ENCODE measurements at places on chromosomes 11 and 22. TPM values are rescaled to one million over a fixed set of nuclear protein-coding genes. Genes with fewer than 3 reads are reported as not detected.
A peak's percentile ranks its signal among the peaks of the same experiment; 100 is the strongest.

GRCh38 chr11:17154409-17155159 is 53.2 kb downstream of the PIK3C2A start:
- H3K27ac ChIP-seq = peak overlapping the region; percentile 19
- peaks cover 6% of the 10 kb centered on the region for H3K4me1 ChIP-seq
- peaks cover 8% of the 10 kb centered on the region for H3K36me3 ChIP-seq

- no peak overlapping the region for H3K27ac ChIP-seq
- H3K36me3 ChIP-seq = peaks cover 7% of the 10 kb centered on the region
- H3K27me3 ChIP-seq = no peaks in the 10 kb centered on the region
- DNase-seq = no peak
- no peaks in the 10 kb centered on the region for H3K4me1 ChIP-seq
Measured at GRCh38 chr11:115905341-115906000, 401.3 kb upstream of the CADM1 start.

The KRTAP5-9 gene
- total RNA-seq = not detected

The NRGN gene
- total RNA-seq = 6.5 TPM

The RTN4R gene
- total RNA-seq = 0.74 TPM

The PLEKHA7 gene
- total RNA-seq = 0.07 TPM

Data from HFFc6 (cell line).